ENCODE measurements at places on chromosomes 4 and X.

- DNase-seq: no peak
Observed at GRCh38 chr4:140408974-140409373, 18.5 kb downstream of the CLGN start.

DNA sequence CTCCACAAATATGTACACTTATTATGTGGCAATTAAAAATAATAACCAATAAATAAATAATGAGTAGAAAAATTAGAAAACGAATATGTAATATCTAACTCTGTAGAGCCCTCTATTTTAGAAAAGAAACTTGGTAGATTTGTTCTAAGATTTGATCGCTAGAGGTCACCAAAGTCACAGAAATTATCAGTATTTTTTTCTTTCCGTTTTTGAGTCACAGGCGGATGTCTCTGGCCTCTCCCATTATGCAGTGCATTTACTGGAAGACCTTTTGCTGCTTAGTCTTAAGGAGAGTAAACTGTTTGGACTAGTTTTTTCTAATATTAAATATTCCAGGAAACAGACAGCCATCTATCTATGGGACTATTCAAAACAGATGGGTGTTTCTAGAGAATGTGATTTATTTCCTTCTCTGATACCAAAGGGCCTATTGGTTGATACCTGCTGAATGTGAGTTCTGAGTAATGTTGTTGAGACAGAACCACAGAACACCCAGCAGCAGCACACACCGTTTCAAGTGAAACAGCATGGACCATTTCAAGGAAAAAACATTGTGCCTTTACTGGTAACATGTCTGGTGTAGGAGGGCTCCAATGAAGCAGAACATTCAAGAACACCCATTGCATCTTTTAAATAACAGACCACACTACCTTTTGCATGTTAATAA, 34.0 kb upstream of the GYPA start:
- no peak for DNase-seq

DNA sequence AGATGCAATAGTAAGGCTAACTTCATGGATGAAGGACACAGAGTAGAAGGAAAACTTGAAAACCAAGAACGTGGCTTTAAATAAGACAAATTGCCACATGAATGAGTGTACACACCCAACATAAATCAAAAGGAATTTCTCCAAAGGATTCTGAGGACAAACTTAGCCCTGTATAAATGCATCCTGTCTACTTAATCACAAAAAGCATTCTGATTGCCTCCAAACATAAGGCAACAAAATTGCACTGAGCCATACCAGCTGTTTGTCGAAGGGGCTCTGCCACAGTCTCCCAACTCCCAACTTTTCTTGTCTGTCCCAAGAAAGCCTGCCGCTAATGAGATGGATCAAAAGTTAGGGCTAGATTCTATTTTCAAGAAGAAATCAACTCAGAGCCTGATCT, 194.3 kb downstream of the SOWAHB start:
- no peak for DNase-seq

DNA sequence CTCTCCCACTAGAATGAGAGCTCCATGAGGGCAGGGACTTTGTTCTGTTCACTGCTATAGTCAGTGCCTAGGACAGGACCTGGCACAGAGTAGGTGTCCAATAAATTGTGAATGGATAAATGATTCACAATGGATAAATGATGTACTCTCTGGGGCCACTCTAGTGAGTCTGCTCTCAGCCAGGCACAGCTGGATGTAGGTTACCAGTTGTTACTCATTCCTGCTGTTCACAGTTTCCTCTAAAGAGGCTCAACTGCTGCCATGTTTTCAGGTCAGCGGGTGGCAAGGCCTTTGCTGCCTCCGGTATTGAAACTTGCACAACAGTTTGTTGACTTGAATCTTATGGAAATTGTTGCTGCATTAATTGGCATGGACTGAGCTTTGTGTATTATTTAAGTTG, 99.1 kb downstream of the NHSL2 start:
- DNase-seq: no peak

- no peak for DNase-seq
Observed at GRCh38 chr4:106140601-106141000, 175.4 kb downstream of the TBCK start.

DNA sequence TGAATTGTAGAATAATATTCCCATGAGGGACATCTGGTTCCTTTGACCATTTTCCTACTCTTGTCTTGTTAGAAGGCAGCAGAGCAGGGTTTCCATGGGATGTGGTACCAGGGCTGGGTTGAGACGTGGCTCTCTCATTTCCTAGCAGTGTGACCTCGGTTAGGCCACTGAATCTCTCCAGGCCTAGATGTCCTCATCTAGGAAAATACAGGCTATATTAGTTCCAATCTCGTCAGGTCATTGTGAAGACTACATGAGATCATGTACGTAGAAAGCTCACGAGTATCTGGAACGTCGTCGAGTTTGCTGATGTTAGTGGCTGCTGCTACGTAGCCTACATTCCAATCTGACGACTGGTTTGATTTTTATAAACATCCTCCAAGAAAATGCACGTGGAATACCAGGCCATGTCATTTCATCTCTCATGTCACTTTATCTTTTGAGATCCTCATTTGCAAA, 278.2 kb upstream of the GATB start:
- no peak for DNase-seq

- no peak for DNase-seq
Observed at GRCh38 chr4:80286451-80286850, 20.0 kb downstream of the FGF5 start.

DNA sequence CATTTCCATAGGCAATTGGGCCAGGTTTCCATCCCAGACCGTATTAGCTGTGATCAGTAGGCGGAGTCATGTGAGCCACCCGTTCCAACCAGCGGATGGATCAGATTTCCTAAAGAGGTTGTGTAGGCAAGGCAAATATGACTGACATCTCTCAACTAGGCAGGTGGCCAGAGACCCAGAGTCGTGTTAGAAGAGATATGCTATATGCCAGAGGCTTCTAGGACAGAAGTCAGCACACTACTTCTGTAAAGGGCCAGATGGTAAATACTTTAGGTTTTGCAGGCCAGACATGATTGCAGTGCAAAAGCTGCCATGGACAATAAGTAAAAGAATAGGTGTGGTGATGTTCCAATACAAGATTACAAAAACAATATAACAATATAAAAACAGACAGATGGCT, 788.4 kb downstream of the RPA4 start:
- no peak for DNase-seq

DNA sequence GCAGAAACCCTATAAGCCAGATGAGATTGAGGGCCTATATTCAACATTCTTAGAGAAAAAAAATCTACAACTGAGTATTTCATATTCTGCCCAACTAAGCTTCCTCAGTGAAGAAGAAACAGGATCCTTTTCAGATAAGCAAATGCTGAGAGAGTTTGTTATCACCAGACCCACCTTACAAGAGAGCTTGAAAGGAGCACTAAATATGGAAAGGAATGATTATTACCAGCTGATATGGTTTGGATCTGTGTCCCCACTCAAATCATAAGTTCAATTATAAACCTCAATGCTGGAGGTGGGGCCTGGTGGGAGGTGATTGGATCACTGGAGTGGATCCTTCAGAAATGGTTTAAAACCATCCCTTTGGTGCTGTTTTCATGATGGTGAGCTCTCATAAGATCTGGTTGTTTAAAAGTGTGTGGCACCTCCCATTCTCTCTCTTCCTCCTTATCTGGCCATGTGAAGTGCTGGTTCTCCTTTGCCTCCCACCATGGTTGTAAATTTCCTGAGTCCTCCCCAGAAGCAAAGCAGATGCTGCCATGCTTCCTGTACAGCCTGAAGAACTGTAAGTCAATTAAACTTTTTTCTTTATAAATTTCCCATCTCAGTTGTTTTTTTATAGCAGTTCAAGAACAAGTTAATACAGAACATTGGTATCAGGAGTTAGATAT, 144.2 kb downstream of the MSN start:
- no peak for DNase-seq

DNA sequence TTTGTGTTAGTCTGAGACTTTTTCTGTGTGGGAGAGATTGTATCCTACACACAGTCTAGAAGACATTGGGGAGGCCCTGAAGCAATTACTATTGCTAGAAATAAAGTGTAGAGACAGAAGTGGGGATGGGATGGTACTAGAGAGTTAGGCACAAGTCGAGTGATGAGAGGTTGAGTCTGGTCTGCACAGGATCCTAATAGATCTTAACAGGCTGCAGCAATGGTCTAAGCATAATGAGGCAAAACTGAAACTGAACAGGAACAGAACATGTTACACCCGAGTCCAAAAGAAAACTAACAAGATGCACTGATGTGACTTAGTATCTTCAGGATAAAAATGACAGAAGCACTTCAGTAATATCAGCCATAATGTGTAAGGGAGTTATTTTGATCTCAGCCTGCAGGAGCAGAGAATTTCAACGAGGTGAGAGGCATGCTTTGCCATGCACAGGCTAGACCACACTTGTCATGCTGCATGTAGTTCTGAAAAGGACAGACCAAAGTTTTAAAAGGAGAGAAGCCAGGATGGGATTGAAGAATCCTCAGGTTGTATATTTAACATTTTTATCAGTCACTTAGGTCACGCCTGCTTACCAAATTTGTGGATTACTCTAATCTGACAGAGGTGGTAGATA, 205.8 kb upstream of the BOD1L1 start:
- DNase-seq: no peak

- DNase-seq: no peak
Observed at GRCh38 chrX:10702031-10702430, 81.6 kb upstream of the MID1 start.

DNA sequence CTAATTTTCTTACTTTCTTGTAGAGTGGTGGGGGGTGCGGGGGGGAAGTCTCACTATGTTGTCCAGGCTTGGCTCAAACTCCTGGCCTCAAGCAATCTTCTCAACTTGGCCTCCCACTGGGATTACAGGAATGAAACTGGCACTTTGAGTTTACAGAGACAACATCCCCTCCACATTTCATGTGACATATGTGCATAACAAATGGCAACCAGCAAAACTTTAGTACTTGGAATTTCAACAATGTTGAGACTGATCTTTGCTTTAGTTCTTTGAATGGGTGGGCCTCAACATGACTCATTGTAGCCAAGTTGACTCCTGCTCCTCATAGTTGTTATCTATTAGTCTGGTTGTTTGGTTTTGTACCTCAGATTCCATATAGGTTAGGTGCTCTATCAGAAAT, 11.4 kb upstream of the FMR1 start:
- no peak for DNase-seq

DNA sequence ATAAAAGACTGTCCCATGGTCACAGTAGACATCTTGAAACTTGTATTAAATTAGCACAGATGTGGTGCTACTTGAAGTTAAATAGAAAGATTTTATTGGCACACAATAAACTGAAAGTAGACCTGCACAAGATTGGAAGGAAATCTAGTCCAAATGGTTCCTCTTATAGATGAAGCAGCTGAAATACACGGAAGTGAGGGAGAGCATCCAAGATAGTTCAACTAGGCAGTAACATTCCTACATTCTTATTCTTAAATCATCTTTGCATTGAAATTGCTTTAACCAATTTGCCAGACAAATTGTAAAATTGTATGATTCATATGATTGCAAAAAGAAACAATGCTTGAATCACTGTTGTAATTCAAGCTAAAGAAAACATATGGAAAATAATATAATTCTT, 87.6 kb upstream of the VCX3B start:
- DNase-seq: no peak

DNA sequence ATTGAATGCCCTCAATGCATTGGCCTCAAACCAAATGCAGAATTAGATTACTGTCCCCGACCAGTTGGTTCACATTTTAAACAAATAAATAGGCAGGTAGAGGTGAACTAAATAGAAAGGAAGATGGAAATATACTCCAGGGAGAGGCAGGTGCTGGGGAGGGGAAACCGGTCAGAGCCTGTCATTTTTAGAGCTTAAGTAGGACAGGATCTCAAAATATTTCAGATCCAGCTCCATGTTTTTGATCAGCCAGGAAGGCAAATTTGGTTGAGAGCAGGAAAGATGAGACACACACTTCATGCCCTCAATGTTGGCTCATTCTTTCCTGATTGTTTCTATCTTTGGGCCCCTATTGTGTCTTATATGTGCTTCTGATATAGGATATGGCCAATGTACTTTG, 206.7 kb downstream of the SHROOM3 start:
- no peak for DNase-seq

GRCh38 chr4:8707045-8707781, 114.6 kb downstream of the CPZ start:
- no peak for DNase-seq

DNA sequence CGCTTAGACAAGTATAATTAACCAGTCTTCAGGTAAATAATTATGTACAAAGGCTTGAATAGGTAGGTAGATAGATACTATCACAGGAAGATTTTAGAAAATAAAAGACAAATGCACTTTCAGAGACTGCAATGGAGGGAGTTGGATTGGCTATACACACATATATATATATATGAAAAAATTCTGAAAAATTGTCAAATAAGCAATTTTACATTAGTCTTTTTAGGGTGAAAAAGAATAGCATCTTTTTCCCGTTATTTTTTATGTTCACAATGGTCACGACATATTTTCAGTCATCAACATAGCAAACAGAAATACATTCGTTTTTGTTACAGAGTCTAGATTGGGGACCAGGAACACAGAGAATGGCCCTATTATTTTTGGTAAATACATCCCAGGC, 385.9 kb upstream of the ACTRT1 start:
- no peak for DNase-seq

- no peak for DNase-seq
Observed at GRCh38 chr4:174523025-174523693, 871 bp upstream of the HPGD start.

DNA sequence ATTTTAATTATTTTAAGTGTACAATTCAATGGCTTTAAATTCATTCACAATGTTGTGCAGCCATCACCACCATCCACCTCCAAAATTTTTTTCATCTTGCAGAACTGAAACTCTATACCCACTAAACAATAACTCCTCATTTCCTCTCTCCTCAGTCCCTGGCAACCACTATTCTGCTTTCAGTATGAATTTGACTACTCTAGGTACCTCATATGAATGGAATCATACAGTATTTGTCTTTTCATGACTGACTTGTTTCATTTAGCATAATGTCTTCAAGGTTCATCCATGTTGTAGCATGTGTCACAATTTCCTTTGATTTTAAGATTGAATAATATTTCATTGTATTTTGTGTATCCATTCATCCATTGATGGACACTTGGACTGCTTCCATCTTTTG, 46.9 kb downstream of the KIF4A start:
- no peak for DNase-seq

- DNase-seq: no peak
Observed at GRCh38 chr4:152784490-152785350, 5.0 kb downstream of the ARFIP1 start.

DNA sequence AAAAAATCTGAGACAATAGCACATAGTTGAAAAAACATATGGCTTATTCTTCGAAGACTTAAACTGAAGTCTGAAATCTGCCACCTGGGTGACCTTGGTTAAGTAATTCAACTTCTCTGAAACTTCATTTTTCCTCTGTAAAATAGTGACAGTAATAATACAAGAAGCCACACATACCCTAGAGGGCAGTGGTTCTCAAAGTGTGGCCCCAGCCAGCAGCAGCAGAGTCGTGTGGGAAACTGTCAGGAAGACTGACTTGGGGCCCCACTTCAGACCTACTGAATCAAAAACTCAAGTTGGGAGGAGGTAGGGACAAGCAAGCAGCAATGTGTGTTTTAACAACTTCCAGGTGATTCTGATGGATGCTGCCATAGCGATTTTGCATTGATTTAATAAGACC, 249.9 kb downstream of the HNRNPD start:
- no peak for DNase-seq

- DNase-seq: no peak
Observed at GRCh38 chrX:154799556-154800348, 5.5 kb downstream of the MPP1 start.

GRCh38 chr4:142961866-142962265, 115.8 kb upstream of the INPP4B start:
- DNase-seq: no peak

Measured in activated T-helper 1 cell treated with anti-CD3 and anti-CD28 coated beads, Interleukin-2, amount 50 U/mL, for 16 hours (primary cell).